ENCODE measurements at places on chromosomes 7 and 10.

GRCh38 chr10:94785211-94785610, 22.7 kb downstream of the CYP2C19 start:
- DNase-seq: no peak

DNA sequence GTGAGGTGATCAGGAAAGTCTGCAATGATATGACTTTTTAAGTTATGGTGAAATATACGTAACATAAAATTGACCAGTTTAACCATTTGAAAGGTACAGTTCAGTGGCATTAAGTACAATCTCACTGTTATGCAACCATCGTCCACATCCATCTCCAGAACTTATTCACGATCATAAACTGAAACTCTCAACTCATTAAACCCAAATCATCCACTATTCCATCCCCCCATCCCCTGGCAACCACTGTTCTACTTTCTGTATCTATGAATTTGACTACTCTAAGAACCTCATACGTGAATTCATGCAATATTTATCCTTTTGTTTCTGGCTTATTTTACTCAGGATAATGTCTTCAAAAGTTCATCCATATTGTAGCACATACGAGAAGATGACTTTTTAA, 48.4 kb downstream of the TFAM start:
- no peak for DNase-seq

- peak; percentile 36 for DNase-seq
Observed at GRCh38 chr10:24685958-24686540, 37.6 kb downstream of the ARHGAP21 start.

DNA sequence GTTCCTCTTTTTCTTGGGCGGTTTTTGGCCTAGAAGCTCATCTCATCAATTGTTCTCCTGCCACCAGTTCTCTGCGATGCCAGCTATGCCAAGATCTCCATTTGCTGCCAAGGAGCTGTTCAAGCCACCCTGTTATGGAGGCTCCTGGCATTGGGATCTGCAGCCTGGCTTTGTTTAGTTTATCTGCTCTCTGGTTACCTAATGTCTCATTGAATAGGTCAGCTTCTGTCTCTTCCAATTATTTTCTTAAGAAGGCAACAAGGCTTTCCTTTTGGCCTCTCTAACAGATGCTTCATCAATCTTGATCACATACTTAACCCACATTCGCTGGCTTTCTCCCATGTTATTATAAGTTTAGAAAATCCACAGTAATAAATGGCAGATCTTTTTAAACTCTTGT, 20.6 kb upstream of the SDK1 start:
- DNase-seq: no peak

GRCh38 chr7:138125119-138125518, 48.9 kb downstream of the AKR1D1 start:
- no peak for DNase-seq

DNA sequence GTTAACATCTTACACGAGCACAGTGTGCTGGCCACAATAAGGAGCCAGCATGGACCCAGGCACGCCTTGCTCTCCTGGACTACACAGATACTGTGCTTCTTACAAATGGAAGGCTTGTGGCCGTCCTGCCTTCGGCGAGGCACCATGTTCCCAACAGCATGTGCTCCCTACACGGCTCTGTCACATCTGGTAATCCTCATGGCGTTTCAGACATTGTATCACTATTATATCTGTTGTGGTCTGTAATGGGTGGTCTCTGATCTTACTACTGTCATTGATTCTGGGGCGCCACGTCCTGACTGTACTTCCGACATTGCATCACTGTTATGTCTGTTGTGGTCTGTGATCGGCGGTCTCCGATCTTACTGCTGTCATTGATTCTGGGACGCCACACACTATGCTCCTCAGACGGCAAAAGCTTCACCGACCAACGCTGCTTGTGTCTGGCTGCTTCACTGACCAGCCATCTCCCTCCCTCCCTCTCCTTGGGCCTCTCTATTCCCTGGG, 195.4 kb downstream of the MAD1L1 start:
- DNase-seq: peak; percentile 15

GRCh38 chr10:70544431-70545340, 57.9 kb downstream of the PRF1 start:
- DNase-seq: no peak

DNA sequence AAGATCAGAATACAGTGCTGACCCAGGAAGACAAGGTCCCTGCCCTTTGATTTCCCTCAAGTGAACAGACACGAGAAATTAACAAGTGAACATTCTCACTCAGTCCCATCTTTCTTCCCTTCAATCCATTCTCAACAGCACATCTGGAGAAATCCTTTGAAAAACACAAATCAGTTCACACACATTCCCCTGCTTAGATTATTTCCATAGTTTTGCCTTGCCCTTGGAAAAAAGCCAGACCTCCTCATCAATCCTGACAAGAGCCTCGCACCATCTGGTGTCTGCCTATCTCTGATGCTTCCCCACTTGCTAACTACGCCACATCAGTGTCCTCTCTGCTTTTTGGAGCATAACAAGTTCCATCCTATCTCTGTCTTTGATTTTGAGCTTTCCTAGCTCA, 94.4 kb upstream of the KIAA1217 start:
- peak; percentile 3 for DNase-seq

GRCh38 chr10:111297351-111297848, 220.6 kb downstream of the ADRA2A start:
- DNase-seq: peak; percentile 81

GRCh38 chr7:2313450-2314208, 612 bp downstream of the SNX8 start:
- peak; percentile 22 for DNase-seq

GRCh38 chr10:76282061-76283025, 850.9 kb downstream of the LRMDA start:
- DNase-seq: peak; percentile 28
